ENCODE measurements at places on chromosomes 1 and 21.

GRCh38 chr1:13616234-13616633 lies 32.6 kb downstream of the PDPN start:
- no peak for DNase-seq

GRCh38 chr21:38323721-38324531 lies 67.1 kb downstream of the KCNJ15 start:
- DNase-seq, result no peak

DNA sequence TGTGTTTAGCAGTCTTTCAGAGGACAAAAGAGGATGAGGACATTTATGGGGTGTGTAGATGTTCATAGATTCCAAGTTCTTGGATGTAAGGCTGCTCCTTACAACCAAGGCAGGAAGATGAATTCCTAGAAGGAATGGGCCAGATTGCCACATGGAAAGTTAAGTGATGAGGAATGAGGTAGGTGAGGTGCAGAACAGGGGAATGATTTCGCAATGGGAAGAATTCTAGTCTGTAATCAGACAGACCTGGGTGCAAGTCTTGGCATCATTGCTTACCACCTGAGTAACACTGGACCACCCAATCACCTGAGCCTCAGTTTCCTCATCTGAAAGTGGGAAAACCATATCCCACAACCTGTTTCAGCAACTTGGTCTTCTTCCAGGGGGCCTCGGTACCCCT lies 174.9 kb downstream of the IER5 start:
- DNase-seq, result no peak

DNA sequence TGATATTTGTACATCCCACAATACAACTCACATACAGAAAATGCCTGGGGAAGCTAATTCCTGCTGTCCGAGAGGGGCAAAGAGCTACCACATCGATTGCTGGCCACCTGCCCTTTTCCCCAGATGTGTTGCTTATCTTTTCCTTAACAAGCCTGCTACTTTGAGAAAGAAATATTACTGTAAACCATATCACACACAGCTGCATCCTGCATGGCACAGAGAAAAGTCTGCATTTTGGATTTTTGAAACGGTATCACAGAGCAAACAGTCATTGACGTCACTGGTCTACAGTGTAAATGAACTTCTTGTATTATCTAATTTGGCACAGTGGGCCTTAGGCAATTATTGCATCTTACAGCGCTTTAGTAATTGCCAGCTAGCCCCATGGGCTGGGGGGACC lies 164.7 kb downstream of the CLIC6 start:
- DNase-seq, result no peak

DNA sequence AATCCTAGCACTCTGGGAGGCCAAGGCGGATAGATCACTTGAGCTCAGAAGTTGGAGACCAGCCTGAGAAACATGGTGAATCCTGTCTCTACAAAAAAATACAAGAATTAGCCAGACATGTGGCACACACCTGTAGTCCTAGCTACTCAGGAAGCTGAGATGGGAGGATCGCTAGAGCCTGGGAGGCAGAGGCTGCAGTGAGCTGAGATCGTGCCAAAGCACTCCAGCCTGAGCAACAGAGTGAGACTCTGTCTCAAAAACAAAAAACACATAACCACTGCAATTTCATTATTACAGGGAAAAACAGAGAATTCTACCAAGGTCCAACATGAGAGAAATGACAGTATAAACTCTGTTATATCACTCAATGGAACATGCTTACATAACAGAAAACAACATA lies 4.4 kb upstream of the TOMM20 start:
- no peak for DNase-seq

GRCh38 chr1:228315945-228316588 lies 90.6 kb downstream of the TRIM11 start:
- no peak for DNase-seq

GRCh38 chr1:209546390-209547085 lies 37.0 kb upstream of the CAMK1G start:
- DNase-seq, result no peak

DNA sequence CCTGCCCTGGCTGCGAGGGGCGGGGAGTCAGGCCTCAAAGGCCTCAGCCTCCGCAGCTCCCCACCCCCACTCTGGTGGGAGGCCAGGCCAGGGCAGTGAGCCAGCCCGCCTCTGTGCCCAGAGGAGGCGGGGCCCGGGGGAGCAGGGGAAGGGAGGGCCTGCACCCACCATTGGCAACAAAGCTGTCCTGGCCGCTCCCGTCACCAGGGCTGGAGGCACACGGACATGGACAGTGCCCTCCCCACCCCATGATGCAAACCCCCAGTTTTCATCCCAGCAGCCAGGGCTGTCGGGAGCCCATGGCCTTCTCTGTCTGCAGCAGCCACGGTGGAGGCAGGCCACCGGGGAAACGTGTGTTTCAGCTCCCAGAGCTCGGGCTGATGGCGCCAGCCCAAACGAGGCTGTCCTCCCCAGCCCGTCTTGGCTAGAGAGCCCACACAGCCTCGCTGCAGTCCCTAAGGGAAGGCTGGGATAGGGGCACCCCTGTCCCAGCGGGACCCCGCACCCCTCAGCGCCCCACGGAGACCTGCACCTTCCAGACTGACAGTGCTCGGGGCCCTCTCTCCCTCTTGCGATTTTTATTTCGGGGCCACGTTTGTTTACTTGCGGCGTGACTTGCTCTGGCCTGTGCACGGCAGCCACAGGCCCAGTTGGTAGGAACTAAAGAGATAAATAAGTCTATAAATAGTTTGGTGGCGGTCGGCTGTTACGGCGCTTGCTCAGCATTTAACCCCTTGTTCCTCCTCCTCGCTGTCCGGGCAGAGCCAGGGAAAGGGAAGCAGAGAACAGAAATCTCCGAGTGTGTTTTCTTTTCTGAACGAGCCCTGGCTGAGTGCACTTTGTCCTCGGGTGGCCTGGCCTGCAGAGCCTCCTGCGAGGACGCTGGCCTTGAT lies 101.8 kb downstream of the PRDM16 start:
- peak; percentile 90 for DNase-seq
